Immature natural killer cell (primary cell): ENCODE measurements at places on chromosomes 2 and 18.

GRCh38 chr2:198073253-198073652, 268.9 kb downstream of the PLCL1 start:
- DNase-seq: no peak

- DNase-seq: no peak
Measured at GRCh38 chr2:201886504-201886903, 80.2 kb downstream of the CDK15 start.

DNA sequence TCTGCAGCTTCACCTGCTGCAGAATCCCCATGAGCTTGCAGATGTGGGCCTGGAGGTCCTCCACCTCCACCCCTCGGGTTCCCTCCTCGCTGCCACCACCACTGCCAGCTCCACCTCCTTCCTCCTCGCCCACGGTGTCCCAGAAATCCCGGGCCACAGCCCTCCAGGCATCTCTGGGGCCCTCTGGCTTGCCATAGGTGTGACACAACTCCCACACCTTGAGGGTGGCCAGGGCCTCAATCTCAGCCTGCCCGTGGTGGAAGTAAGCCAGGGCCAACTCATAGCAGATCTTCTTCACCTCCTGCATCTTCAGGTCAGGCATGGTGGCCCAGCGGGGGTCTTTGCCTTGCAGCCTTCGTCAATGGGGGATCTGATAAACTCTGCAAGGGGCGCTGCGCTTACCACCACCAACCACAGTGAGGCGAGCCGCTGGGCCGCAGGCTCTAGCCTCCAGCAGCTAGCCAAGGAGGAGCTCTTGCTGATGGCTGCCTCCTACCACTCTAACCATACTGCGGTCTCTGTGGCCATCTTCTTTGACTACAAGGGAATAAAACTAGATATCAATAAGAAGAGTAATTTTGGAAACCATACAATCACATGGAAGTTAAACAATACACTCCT, 36.1 kb upstream of the ANKRD62 start:
- DNase-seq: no peak

DNA sequence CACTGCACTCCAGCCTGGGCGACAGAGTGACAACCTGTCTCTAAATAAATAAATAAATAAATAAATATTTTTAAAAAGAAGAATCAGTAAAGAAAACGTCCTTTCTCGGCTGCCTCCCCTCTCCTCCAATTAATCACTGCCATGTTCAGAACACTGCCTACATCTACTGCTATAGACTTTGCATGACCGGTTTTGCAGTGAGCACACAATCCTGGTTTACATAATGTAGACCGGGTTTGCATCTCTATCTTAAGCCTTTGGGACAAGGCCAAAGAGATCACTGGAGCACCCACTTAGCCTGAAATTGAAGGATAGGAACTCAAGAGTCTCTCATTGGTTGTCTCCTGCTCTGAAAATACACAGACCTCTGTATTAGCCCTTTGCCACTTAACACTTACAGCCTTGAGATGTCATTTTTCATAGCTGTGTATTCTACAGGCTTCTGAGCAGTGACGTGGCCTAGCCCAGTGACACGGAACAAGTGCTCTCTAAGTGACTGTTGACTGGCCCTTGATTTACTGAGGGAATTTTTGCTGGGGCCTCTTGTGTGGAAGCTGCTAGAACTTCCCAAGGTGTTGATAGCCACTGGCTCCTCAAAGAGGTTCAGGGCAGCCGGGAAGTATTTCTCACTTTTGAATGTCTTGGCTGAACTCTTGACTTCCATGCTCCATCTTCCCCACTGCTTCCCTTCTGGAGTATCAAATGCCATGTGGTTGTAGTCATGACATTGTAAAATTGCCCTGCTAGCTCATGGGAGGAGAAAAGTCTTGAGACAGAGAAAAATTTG, 45.3 kb upstream of the CCBE1 start:
- DNase-seq: no peak

- DNase-seq: no peak
Measured at GRCh38 chr2:172087780-172088244, 2.5 kb downstream of the DLX1 start.

- DNase-seq: no peak
Measured at GRCh38 chr2:209629597-209629996, 142.0 kb upstream of the UNC80 start.

DNA sequence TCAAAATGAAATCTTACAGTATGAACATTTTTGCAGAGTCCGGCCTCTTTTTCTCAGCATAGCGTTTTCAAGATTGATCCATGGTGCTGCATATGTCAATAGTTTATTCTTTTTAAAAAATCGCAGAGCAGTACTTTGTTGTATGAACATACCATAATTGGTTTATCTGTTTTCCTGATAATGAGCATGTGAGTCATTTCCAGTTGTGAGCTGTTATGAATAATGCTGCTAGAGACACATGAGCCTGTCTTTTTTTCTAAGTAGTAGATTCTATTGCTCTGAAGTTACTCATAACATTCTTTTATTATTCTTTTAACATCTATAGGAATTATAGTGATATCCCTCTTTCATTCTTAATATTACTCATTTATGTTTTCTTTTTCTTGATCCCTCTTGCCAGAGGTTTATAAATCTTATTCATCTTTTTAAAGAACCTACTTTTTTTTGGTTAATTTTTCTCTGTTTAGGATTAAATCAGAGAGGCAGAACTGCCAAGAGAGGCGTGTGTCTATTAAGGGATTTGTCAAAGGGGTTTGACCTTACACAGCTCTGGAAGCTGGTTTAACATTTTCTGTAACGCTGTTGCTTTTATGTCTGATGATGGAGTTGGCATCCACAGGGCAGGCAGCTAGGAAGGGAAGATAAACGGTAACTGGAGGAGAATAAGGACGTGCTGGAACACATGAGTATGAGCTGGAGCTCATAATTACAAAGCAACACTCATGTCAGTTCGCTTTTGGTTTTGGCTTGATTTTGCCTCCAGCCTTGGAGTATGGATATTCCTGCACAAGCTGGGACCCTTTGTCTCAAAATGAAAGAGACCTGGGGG, 47.4 kb downstream of the MGAT5 start:
- no peak for DNase-seq

GRCh38 chr2:234446404-234447076, 50.3 kb downstream of the ARL4C start:
- DNase-seq: peak; percentile 97

- DNase-seq: no peak
Measured at GRCh38 chr2:1727101-1727771, 17.1 kb downstream of the PXDN start.

DNA sequence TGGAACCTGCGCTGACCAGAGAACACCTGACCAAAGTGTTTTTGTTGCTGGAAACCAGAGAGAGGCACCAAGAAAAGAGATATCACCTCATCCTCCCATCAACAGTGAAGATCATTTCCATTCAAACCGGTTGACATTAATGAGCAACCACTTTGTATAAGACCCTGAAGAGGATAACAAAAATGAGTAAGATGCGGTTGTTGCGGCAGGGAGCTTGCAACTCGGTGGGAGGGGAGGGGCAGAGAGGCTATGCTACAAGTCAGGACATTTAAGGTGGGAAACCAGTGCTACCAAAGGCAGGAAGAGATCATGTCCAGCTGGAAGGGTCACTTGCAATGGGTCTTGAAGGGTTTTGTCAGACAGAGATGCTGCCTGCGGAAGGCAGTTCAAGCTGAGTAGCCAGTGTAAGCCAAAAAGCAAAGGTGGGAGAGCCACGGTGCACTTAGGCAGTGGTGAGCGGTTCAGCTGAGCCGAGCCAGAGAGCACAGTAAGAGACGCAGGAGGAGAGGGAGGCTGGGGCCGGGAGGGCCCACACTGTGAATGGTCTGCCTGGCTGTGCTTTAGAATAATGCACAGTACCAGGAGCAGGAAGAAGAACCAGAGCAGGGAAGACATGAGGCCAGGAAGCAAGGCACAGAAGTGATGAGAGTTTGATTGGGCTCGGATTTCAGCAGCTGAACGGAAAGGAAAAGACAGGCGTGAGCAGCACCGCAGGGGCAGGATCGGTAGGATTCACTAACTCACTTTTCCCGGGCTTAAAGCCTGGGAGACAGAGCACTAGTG, 24.4 kb upstream of the DTNB start:
- no peak for DNase-seq

GRCh38 chr2:69592511-69592910, 51.0 kb downstream of the AAK1 start:
- DNase-seq: no peak

GRCh38 chr18:73232933-73233332, 365.1 kb upstream of the NETO1 start:
- no peak for DNase-seq

- no peak for DNase-seq
Measured at GRCh38 chr2:219041252-219041651, at the start of gene CFAP65. CFAP65 (minus strand) TSS chr2:219041516; CDS start chr2:219039048, 2,468 bp downstream.

GRCh38 chr2:218169757-218170546, 3.2 kb upstream of the CXCR1 start:
- DNase-seq: no peak

- DNase-seq: no peak
Measured at GRCh38 chr2:120454654-120455385, 108.9 kb downstream of the INHBB start.

DNA sequence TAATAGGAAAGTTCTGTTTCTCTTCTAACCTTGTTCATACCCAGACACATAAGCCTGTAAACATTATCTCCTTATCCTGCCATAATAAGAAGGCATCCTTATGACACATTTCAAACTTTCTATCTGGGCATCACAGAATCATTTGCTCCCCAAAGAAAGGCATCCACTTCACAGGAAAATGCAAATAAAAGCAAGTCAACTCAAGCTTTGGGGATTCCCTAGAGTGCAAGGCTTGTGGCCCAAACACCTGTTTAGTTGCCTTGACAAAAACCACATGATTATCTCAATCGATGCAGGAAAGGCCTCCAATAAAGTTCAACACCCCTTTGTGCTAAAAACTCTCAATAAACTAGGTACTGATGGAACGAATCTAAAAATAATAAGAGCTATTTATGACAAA, 195.7 kb upstream of the GALNT5 start:
- no peak for DNase-seq

GRCh38 chr2:152523091-152523490, 188.1 kb downstream of the FMNL2 start:
- DNase-seq: no peak

DNA sequence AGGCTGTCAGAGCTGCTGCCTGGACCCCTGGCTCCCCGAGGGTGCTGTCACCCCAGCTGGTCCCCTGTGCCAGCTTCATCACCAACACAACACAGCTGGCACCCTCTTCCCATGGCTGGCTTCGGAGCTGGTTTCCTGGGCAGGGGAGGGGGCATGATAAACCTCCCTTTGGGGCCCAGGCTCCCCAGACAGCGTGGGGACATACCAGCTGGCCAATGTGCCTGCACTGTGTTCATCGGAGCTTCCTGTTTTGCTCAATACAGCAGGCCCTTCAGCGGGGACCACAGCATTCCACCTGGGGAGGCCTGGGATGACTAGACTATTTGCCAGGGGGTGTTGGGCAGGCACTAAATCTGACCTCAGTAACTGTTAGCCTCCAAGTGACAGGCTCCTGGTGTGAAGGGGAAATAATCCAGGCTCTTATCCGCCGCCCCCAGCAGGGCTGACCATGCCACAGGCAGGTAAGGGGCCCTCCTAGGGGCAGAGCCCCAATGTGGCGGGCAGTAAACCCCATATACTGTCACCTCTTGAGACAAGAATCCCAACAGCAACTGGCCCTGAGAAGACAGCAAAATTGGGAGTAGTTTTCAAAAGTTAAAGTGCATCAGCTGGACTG, 44.6 kb downstream of the EMX1 start:
- DNase-seq: no peak

- no peak for DNase-seq
Measured at GRCh38 chr2:178700136-178700535, 107.1 kb downstream of the TTN start.

GRCh38 chr2:8421658-8422449, 260.0 kb upstream of the ID2 start:
- peak; percentile 38 for DNase-seq

GRCh38 chr2:172096626-172097547, 5.8 kb downstream of the DLX2 start:
- DNase-seq: no peak

DNA sequence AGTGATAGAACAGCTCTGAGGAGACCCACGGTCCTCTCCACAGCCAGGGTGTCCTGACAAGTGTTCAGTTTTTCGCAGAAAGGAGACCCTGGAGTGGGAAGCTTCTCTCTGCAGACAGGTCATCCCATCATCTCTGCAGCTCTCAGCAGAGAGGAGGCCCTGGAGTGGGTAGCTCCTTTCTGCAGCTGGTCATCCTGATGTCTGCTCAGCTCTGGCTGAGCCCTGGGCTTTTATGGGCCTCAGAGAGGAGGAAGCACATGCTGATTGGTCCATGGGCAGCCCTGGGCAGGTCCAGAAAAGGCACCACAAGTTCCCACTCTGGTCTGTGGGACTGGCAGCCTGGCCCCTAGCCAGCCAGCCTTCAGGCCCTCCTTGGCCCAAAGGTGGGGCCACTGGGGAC, 72.3 kb upstream of the ST3GAL5 start:
- no peak for DNase-seq

DNA sequence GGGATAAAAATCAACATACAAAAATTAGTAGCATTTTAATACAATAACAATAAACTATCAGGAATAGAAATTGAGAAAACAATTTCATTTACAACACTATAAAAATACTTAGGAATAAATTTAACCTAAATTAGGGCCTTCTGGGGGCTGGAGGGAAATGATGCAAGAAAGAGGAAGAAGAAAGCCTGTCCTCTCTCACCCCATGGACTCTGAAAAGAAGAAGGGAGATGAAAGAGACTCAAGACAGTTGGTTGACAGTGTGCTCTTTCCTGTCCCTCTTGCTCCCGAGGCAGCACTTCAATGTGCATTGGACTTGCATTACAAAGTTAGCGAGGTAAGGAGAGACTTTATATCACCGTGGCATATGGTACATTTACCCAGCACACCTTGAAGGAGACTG, 88.5 kb downstream of the VAPA start:
- DNase-seq: no peak
